ENCODE measurements at places on chromosomes 6 and 20.

GRCh38 chr6:26360451-26361416 is 4.3 kb upstream of the BTN3A2 start:
- no peak for DNase-seq

DNA sequence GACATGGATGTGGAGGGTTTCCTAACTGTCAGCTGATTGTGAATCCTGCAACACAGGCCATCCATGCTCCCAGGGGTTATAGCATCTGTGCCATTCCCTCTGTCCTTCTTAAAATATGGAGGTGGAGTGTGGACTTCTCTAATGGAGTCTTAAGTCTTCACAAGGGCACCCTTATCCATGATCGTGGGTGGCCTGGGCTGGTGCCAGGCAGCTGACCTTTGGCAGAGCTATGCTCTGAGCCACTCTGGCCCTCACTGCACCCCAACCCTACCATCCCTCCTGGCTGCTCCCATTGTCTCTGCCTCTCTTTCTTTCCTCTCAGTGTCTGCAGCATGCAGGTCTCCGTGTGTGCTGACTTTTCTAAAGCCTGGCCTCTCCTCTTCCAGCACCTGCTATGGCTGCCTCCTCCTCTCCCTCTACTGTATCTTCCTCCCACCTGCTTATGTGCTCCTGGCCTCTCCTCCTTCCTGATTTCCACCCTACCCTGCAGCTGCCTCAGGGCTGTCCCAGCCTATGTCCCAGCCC is 11.2 kb upstream of the PCMTD2 start:
- DNase-seq: no peak

DNA sequence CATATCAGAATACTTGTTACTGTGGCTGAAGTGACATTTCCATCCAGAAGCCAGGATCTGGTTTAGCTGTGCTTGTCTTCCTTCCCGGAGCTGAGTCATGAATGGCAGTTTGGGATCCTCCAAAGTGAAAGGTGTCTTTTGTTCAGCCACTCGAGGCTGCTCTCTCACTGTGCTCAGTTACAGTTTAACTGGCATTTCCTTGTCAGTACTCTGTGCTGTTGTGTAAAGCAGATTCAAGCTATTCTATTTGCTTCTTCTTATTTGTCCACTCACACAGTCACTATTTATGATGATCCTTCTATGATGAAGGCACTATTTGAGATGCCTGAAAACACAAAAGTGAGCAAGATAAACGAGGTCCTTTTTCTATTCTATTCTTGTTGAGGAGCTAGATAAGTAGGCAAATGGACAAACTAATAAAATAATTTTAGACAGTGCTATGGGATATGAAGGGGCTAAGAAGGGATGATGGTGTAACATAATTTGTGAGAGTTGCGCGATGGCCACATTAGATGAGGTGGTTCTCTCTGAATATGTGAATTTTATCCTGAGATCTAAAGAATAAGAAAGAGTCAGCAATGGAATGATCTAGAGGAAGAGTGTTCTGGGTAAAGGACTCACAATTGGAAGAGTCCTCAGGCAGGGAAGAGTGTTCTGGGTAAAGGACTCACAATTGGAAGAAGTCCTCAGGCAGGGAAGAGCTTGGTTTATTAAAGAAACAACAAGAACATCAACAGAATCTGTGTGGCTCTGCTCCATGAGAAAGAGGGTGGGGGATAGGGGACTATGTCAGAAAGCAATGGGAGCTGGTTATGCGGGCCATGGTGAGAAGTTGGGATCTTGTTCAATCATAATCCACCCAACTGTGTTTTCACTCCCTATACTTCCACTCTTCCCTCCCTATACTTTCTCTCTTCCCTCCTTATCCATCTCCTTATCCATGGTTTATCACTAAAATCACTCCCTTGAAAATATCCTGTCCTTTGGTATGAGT is 40.1 kb downstream of the CYP24A1 start:
- no peak for DNase-seq

- DNase-seq: no peak
Observed at GRCh38 chr6:11682561-11682975, 96.0 kb downstream of the ADTRP start.

- DNase-seq: no peak
Observed at GRCh38 chr20:45313943-45314342, 5.8 kb upstream of the MATN4 start.

GRCh38 chr6:49550492-49551077 is at the start of gene C6orf141:
C6orf141 (plus strand) TSS chr6:49550668; CDS start chr6:49550793, 125 bp downstream.
- DNase-seq: no peak

DNA sequence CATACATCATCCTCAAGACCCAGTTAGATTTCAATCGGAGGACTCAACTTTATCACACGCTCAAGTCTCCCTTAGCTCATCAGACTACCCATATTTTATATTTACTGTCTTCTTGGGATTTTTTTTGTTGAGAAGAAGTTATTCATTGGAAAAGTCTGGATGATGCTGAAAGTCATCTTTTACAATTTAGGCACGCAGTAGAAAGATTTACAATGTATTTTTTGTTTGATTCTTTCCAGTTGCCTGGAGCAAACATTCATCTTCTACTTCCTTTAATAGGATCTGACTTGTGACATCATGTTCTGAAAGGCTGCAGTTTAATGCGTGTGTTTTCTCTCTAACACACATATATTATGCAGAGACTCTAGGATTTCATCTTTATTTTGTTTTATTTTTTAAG is 235.7 kb downstream of the DOK5 start:
- DNase-seq: no peak

GRCh38 chr6:6712449-6713403 is 124.2 kb downstream of the LY86 start:
- no peak for DNase-seq

GRCh38 chr6:146354451-146354850 is 189.2 kb upstream of the RAB32 start:
- DNase-seq: no peak

- DNase-seq: peak; percentile 45
Observed at GRCh38 chr6:6315660-6316059, 4.8 kb downstream of the F13A1 start.

DNA sequence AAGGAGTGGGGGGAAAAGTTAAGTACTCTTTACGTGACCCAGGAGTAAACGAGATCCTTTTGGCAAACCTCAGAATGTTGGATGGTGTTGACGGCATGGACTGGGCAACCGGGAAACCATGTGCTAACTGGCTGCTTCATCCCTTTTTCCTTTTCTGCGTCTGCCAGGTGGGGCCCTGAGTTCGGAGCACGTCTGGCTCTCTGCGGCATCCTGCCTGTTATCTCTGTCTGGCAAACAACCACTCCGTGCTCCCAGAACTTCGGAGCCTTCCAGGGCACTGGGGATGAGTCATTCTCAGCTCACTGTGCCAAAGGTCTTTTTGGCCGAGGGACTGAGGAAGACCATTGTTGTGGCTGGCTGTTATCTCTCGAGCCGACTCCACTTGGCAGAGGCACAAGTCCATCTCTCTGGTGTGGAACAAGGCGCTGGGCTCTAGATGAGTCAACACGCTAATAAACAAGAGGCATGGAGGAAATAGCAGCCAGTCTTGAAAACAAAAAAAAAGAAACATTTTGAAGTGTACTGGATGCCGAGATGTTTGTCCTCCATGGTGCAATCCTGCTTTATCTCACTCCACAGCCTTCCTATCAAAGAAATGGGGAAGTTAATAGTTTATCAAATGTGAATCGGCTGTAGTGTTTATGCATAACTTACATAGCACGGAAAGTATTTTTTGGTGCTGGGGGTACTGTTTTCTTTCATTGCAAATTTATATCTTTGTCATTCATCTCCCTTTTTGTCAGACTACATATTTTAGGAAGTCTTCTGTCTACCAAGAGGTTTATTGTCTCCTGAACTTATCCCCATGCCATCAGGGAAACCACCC is 64.6 kb upstream of the TXNDC5 start:
- DNase-seq: peak; percentile 78

GRCh38 chr6:83443516-83443915 is 12.7 kb upstream of the ME1 start:
- DNase-seq: no peak

GRCh38 chr6:168640768-168641167 is 199.8 kb downstream of the SMOC2 start:
- DNase-seq: no peak

GRCh38 chr6:13190376-13190775 is 138.0 kb downstream of the TBC1D7 start:
- DNase-seq: no peak

- DNase-seq: no peak
Observed at GRCh38 chr6:108168501-108169463, 3.0 kb downstream of the NR2E1 start.

DNA sequence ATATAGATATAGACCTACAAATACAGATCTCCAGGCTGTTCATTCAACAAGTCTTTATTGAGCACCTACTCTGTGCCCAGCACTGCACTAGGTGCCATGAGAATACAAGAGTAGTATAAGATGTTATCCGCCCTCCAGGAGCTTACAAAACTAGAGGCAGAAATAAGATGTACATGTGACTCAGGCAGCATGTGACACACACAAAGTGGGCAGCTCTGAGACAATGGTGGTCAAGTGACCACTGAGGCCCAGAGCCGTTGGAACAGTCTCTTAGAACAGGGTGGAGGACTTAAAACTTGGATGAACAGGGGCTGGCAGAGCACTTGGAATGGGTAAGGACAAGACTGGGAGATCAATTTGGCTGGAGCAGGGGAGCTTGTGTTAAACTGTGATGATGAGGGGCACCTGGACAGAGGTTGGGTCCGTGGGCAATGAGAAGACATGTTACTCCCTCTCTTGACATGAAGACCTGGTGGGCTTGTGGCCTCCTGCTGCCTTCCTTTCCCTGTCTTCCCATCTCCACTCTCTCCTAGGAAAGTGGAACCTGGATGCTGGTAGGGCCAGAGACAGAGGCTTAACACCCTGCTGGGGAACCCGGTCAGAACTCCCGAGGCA is 21.2 kb downstream of the TRIM15 start:
- DNase-seq: no peak

DNA sequence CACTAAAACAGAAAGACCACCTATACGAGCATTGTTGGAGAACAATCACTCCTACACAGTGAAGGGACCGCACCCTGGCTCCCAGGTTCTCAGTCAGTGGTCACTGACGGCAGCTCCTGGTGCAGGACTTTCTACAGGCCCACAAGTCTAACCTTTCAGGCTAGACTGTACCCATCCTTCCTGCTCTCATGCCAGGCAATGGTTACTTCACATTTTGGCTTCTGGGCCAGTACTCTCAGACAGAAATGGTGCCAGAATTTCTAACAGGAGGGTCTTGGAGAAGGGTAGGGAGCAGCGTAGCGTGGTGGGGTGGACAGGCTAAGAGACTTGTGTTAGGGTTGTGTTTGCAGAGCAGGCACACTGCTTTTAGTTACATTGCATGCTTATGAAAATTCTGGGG is 12.1 kb downstream of the TOMM34 start:
- DNase-seq: no peak

GRCh38 chr6:89494131-89494793 is 61.3 kb downstream of the ANKRD6 start:
- no peak for DNase-seq

GRCh38 chr6:141593311-141593710 is 539.4 kb upstream of the GJE1 start:
- no peak for DNase-seq

DNA sequence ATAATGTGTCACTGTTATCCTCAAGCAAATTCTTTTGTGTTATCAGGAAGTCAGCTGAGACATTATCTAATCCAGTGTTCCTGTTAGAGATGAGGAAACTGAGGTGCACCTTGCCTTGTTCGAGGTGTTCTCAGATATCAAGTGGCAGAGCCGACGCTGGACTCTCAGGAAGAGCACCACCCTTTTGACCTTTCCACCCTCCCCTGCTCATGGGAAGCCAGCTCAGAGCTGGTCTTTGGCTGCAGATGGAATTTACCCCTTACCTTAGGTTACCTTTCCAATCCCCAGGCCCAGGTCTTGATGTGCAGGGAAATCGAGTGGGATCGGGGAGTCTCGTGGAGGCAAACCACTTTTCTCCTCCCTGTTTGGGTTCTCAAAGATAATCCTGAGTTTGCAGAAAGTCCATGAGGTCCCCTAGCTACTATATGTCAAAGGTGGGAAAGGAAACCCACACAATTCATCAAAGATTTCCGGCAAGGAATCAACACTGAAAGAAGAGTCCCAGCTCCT is 62.9 kb upstream of the PIM1 start:
- no peak for DNase-seq

- no peak for DNase-seq
Observed at GRCh38 chr6:82374516-82374915, 10.9 kb downstream of the TPBG start.

DNA sequence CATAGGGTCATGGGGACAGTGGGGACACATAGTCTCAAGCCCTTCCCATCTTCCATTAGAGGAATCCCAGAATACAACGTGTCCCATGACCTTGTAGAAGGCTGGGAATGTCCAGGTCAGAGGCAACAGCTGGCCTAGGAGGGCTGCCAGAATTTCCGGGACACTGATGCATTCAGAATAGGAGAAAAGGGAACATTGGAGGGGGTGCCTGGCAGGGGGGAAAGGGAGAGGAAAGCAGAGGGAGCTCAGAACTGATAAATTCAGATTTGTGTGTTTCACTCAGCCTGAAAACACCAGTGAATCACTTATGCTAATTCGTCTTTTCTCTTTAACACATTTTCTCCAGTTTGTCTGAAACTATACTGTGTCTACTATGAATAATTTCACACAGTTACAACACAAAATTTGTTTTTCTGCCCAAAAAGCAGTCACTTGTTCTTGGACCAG is 35.5 kb upstream of the BMP2 start:
- DNase-seq: peak; percentile 87

DNA sequence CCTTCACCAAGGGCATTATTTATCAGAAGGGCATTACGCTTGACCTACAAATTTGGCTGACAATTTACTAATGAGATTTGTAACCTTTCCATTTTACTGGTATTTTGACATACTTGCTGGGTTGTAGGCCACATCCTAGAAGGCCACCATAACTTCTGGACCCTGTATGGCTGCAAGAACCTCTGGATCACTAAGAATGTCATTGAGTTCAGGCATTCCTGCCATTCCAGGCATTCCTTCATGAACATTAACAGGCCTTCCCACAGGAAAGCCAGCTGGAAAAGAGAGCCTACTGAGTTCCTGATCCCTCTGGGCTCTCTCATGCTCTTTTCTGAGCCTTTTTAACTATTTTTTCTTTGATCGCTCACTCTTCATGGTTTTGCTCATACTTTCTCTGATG is 28.4 kb upstream of the SLC35A1 start:
- DNase-seq: no peak

DNA sequence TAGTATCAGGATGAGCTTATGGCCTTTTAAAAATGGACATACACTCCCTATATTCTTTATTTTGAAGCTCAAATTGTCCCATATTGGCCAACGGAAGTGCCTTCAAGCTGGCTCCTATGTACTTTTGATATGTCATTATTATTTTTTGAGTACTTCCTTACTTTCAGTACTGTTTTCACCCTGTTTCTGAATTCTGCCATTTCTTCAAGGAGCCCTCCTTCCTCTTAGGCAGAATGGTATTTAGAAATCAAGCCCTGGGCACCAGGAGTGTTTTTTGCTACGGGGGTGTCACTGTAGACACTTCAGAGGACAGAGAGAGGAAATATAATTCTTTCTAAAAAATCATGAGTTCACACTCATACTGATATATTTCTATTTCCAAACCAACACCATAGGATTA is 5.5 kb upstream of the MYLK4 start:
- no peak for DNase-seq

Measured in dorsolateral prefrontal cortex (tissue), 122 donors.